ENCODE measurements at places on chromosomes 13 and 19.

GRCh38 chr13:25821776-25822175, 230.0 kb downstream of the SHISA2 start:
- no peak for DNase-seq
- H3K27ac ChIP-seq: no peak overlapping the region
- peaks cover 2% of the 10 kb centered on the region for H3K27me3 ChIP-seq
- peaks cover 4% of the 10 kb centered on the region for H3K4me1 ChIP-seq

- no peak for DNase-seq
- H3K27me3 ChIP-seq: no peaks in the 10 kb centered on the region
- H3K36me3 ChIP-seq: no peaks in the 10 kb centered on the region
- H3K4me1 ChIP-seq: no peaks in the 10 kb centered on the region
Observed at GRCh38 chr19:42521346-42522030, 6.8 kb downstream of the CEACAM1 start.

- H3K27me3 ChIP-seq: no peaks in the 10 kb centered on the region
- H3K27ac ChIP-seq: no peak overlapping the region
- no peak for DNase-seq
- no peaks in the 10 kb centered on the region for H3K36me3 ChIP-seq
- H3K4me1 ChIP-seq: peaks cover 9% of the 10 kb centered on the region
Observed at GRCh38 chr13:28654276-28654675, 4.7 kb upstream of the POMP start.

GRCh38 chr13:106561551-106562170, 6.3 kb downstream of the ARGLU1 start:
- no peaks in the 10 kb centered on the region for H3K4me1 ChIP-seq
- H3K27ac ChIP-seq: no peak overlapping the region

DNA sequence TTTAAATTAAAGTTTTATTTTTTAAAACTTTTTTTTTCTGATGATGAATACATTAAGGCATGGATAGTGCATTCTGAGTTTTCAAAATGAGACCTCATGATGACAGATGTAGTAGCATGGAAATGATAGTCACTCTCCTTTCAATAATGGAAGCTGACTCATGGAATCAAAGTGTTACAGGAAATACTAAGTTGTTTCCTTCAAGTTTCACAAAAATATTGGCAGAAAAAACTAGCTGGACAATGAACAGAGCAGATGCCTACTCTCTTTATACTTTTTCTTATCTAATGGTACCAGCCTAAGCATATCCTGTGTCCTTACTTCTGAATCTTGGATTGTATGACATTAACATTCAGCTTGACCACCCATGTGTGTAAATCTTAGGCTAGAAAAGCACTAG, 1337.3 kb downstream of the PCDH9 start:
- no peak for DNase-seq
- H3K27ac ChIP-seq: no peak overlapping the region
- H3K4me1 ChIP-seq: no peaks in the 10 kb centered on the region
- H3K36me3 ChIP-seq: no peaks in the 10 kb centered on the region
- no peak overlapping the region for H3K4me3 ChIP-seq
- H3K27me3 ChIP-seq: no peaks in the 10 kb centered on the region

DNA sequence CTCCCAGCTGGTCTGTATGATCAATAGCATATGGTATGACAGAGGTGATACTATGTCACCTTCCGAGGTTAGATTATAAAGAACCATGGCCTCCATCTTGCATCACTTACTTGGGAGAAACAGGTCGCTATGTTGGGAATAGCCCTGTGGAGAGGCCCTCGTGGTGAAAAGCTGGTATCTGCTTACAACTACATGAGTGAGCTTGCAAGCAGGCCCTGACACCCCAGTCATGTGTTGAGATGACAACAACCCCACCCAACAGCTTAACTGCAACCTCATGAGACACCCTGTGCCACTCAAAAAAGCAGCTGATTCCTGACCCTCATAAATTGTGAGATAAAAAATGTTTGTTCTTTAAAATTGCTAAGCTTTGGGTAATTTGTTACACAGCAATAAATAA, 18.8 kb downstream of the MTRF1 start:
- DNase-seq: no peak
- H3K36me3 ChIP-seq: peaks cover 11% of the 10 kb centered on the region
- no peak overlapping the region for H3K4me3 ChIP-seq
- H3K27ac ChIP-seq: no peak overlapping the region
